Astrocyte of the spinal cord (primary cell): ENCODE measurements at places on chromosomes 13 and 19.

DNA sequence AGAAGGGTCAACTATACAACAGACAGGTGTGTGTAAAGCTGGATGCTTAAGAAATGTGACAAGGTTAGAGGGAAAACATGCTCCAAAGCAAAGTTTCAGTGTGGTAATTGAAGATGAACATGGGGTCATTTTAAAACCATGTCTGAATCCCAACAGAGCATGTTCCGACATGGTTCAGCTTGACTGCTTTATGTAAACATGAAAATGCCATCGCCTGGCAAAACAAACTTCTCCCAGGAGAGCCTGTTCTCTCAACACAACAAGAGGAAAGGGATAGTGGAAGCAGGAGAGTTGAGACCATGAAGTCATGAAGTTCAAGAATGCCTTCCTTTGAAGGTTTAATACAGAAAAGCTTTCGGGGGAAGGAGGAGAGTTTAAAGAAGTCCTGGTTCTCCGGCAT lies 85.8 kb downstream of the EPSTI1 start:
- no peak for DNase-seq

GRCh38 chr19:13784731-13785452 lies 10.4 kb upstream of the ZSWIM4 start:
- peak; percentile 63 for DNase-seq

DNA sequence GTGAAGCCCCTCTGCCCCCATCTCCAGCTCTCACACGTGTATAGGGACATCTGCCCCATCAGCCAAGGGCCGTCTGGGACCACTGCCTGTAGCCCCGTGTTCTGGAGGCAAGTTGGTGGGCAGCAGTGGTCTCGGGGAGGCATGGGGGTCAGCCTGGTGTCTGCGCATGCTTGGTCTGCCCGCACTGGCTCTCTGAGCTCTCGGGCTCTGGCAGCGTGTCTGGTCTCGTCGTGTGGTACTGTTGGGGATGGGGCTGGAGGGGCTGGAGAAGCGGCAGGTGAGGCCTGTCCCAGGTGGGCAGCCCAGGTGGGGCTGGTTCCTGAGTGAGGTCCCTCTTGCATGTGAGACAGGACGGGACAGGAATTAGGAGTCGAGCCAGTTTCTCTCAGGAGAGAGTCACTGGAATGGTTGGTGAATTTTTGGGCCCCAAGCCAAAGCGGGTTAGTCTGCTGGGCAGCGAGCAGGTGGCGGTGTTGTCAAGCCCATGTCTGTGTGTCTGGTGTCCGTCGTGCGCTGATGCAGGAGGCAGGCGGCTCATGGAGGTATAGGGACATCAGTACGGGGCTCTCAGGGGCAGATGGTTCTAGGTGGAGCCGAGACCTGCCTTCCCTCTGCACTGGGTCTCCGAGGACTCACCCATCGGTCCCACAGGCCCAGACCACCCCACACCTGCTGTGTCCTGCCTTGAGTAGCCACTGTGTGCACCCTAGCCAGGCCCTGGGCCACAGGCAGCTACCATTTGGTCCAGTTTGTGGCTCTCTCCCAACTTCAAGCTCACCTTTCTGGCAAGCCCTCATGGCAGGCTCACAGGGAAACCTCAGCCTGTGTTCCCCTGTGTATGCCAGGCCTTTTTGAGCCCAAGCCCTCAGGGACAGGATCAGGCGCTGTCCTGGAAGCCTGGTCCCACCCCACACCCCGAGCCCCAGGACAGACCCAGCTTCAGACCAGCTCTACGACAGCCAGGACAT lies 18.2 kb downstream of the COMP start:
- no peak for DNase-seq

GRCh38 chr19:38543807-38544568 lies 73.8 kb downstream of the MAP4K1 start:
- peak; percentile 77 for DNase-seq
